Stimulated activated CD4-positive, alpha-beta T cell treated with anti-CD3 and anti-CD28 coated beads, Interleukin-12 subunit alpha, Interleukin-12 subunit beta, amount 100 ng/mL, for 24 hours (primary cell): ENCODE measurements at places on chromosomes 2 and 18.

GRCh38 chr2:4358837-4359236 is 655.5 kb downstream of the DCDC2C start:
- no peak for DNase-seq

GRCh38 chr18:21146016-21146415 is 34.4 kb upstream of the ROCK1 start:
- DNase-seq, result no peak

DNA sequence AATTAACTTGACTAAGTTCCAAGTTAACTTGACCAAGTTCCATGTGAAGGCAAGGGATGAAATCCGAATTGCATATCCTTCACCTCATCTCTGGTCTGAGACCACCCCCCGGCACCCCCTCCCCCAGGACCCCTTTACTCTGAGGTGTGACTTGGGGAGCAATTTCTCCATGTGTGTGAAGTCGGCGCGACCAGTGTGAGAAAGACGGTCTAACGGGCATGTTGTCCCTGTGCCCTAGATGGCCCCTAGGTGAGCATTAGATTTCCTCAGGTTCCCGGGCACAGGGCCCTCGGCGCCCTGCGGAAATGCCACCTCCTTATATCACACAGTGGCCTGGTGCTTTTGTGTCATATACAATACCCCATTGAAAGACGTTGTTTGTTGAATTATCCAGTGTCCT is 137.1 kb downstream of the CTIF start:
- DNase-seq, result no peak

GRCh38 chr18:57787068-57787685 is 15.9 kb downstream of the ATP8B1 start:
- DNase-seq, result no peak

DNA sequence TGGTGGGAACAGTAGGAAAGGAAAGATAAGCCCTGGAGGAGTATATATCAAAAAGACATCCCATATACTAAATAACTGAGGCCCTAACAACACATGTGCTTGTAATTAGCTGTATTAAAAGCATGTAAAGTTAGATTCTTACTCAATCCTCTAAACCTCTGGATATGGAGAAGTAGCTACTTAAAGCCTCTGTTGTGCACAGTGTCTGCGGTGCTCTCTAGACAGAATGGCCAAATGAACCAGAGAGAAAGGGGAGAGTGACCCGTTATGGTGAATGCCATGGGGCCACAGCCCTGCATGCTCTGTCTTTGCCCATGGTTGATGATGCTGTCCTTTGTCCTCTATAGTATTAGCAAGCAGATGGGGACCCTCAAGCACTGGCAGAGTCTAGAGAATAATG is 104.4 kb upstream of the SLC8A1 start:
- no peak for DNase-seq

DNA sequence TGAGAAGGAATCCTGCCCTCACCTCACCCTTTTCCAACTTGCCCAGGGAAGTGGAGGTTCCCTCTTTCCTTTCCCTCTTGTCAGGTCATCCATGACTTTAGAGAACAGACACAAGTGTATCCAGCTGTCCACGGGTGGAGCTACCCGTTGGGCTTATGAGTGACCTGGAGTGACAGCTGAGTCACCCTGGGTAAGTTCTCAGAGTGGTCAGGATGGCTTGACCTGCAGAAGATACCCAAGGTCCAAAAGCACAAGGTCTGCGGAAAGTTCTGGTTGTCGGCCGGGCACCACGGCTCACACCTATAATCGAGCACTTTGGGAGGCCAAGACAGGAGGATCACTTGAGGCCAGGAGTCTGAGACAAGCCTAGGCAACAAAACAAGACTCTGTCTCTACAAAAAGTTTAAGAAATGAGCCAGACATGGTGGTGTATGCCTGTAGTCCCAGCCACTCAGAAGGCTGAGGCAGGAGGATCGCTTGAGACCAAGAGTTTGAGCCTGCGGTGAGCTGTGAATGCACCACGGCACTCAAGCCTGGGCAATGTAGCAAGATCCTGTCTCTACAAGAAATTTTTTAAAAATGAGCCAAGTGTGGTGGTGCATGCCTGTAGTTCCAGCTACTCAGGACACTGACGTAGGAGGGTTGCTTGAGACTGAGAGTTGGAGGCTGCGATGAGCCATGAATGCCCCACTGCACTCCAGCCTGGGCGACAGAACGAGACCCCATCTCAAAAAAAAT is 14.0 kb upstream of the CNDP1 start:
- no peak for DNase-seq

GRCh38 chr2:12293874-12294273 is 422.9 kb upstream of the TRIB2 start:
- DNase-seq, result no peak

GRCh38 chr18:68667121-68667520 is 47.8 kb downstream of the TMX3 start:
- DNase-seq, result no peak

GRCh38 chr2:30445266-30445821 is 1.7 kb upstream of the LCLAT1 start:
- DNase-seq, result no peak

DNA sequence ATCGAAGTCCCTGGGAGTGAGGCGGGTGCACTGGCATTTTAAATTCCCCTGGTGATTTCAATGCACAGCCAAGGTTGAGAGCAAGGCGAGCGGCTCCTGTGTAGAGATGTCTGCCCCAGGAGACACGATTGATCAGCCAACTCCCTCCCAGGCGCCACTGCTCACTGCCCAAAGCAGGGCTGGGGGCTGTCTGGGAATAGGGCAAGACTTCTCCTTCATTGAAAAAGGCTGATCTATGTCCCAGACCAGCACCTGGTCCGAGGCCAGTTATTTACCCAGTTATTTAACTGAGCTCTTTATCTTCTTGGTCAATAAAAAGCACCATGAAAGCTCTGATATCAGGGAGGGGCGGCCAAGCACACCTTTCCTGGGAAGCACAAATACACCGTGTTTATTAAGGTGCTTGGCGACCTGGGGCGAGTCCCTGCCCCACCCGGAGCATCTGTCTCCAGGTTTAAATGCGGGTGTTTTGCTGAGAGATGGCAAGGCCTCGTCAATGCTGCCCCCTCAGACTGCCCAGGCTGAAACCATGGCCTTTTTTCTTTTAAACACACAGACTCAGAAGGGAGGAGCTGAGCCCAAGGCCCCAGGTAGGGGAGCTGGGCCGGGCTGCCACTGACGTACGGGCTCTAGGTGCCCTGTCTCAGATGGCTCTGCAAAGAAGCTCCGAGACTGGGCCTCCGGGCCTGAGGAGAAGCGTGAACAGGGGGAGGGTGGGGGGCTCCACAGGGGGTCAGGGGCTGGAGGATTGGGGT is 73.9 kb upstream of the HPCAL1 start:
- DNase-seq, result no peak

- DNase-seq, result no peak
Measured at GRCh38 chr2:210324458-210324857, 9.5 kb upstream of the MYL1 start.

DNA sequence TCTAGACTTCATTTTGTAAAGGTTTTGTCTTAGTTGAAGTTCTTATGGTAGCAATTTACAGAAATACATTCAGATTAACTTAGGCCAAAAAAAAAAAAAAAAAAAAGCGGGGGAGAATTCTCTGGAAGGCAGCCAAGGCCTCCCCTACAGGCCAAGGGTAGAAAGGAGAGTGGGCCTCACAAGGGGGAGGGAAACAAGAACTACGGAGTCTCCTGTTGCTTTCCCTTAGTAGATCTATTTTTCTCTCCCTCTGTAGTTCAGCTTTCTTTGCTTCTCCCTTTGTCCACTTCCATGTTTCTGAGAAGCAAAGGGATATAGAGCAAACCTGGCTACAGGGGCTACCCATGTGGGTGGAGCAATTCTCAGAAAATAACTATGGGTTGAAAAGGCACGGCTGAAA is 2.4 kb upstream of the STK11IP start:
- DNase-seq, result no peak

DNA sequence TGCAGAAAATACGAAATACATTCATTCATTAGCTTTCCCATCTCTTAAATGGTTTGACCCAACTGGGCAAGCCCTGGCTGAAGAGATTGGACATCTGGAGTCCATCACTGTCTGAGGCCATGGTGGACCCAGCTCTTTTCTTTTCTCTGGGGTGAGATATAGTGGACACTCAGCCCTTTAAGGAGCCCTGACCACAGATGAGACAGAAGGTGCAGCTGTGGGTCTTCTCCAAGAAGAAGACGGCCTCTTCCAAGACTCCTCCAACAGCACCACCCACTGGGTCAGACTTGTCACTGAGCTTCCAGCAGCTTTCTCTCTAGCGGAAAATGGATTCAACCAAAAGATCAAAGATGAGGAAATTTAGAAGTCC is 27.2 kb downstream of the TWIST2 start:
- no peak for DNase-seq

GRCh38 chr2:231910771-231911170 is 15.4 kb downstream of the NPPC start:
- no peak for DNase-seq

- no peak for DNase-seq
Measured at GRCh38 chr2:101610750-101611315, 86.7 kb upstream of the MAP4K4 start.

GRCh38 chr18:22695674-22696073 is 237.5 kb upstream of the RBBP8 start:
- no peak for DNase-seq

GRCh38 chr18:77118256-77119090 is 14.1 kb downstream of the MBP start:
- no peak for DNase-seq

- DNase-seq, result no peak
Measured at GRCh38 chr18:53153281-53153680, 813.3 kb downstream of the DCC start.

DNA sequence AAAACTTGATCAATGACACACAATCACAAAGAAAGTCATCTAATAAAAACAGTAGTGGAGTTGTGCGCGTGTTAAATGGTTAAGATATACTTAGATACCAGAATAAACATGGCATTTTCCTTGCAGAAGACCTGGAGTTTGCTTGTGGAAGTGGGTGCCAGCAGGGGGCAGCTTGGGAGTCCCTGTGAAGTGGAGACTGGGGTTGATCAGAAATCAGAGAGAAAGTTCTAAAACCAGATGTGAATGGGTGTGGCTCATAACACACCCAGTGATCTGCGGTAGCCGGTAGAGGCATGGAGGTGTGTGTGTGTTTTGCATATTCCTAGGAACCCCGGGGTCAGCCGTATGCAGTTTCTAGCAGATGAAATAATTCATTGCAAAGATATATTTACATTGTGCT is 300.1 kb upstream of the TRIB2 start:
- DNase-seq, result peak; percentile 34

- DNase-seq, result no peak
Measured at GRCh38 chr2:56732946-56733345, 549.2 kb downstream of the CCDC85A start.

GRCh38 chr2:156818221-156818620 is 382.0 kb downstream of the GPD2 start:
- DNase-seq, result no peak

- DNase-seq, result no peak
Measured at GRCh38 chr18:43271593-43272432, 5.5 kb downstream of the SYT4 start.

- DNase-seq, result no peak
Measured at GRCh38 chr18:48326901-48327675, 82.1 kb downstream of the ZBTB7C start.

- DNase-seq, result no peak
Measured at GRCh38 chr2:85987266-85988174, 98.7 kb upstream of the ST3GAL5 start.

GRCh38 chr2:119311371-119311770 is 55.3 kb downstream of the C2orf76 start:
- no peak for DNase-seq

DNA sequence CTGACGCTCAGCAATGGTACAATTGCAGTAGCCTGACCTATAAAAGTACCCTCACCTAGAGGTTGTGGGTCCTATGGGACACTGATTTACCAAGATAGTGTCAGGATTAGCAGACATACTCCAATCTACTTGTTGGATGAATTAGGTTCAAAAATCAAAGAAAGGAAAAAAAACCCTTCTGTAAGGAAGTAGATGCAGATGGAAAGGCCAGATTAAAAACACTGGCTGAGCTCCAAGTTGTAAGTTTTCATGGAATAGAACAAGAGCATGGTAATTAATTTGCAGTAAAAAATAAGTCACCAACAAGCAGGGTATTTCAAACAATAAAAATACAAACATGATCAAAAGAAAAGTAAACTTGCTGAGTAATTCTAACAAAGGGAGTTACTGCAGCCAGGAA is 26.4 kb downstream of the IDH1 start:
- no peak for DNase-seq

- DNase-seq, result no peak
Measured at GRCh38 chr2:105070010-105070865, 32.4 kb downstream of the MRPS9 start.

GRCh38 chr2:145985517-145985916 is 1465.6 kb upstream of the ZEB2 start:
- no peak for DNase-seq
